GM18507 (cell line): ENCODE measurements at places on chromosomes 12 and 14.

GRCh38 chr12:107732365-107732764 lies 28.6 kb downstream of the PRDM4 start:
- no peak for DNase-seq

- no peak for DNase-seq
Measured at GRCh38 chr14:53035336-53036210, 84.7 kb upstream of the FERMT2 start.

- no peak for DNase-seq
Measured at GRCh38 chr12:1593174-1594005, 991 bp downstream of the FBXL14 start.

DNA sequence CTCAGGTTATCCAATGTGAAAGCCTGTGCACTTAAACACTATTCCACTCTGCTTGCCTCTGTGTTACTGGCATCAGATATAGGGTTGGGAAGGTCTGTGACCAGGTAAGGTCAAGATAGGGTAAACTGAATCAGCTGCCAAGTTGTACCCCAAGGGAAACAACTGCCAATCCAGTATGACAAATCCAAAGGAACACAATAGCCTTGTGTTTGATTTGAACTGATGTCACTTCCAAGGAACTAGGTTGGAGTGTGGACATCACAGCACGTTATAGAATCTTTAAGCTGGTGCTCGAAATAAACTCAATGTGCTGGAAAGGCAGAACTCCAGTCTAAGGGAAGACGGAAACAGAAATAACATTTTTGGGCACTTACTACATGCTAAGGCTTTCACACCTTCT lies 223.4 kb upstream of the BTG1 start:
- no peak for DNase-seq

DNA sequence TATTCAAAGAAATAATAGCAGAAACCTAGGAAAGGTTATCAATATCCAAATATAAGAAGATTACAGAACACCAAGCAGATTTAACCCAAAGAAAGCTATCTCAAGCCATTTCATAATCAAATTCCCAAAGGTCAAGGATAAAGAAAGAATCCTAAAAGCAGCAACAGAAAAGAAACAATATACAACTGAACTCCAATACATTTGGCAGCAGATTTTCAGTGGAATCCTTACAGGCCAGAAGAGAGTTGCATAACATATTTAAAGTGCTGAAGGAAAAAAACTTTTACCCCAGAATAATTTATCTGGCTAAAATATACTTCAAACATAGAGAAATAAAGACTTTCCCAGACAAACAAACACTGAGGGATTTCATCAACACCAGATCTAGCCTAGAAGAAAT lies 54.3 kb downstream of the DENND5B start:
- no peak for DNase-seq

- DNase-seq = no peak
Measured at GRCh38 chr12:42862055-42862454, 272.5 kb upstream of the PRICKLE1 start.

DNA sequence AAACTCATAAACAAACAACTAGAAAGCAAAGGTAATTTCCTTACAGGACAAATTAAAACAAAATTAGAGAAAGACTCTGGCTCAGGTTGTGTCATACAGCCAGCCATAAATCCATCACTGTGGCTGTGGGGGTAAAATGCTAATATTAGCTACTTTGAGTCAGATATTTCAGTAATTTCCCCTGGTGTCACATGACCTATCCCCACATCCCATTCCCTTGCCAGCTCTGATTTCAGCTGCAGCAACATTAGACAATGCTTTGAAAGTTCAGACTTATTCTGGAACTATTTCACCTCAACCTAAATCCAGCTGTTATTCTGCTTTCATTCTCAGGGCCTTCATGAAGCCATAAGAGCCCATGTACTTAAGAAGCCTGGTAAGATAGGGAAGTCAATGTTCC lies 55.3 kb downstream of the RPL10L start:
- DNase-seq = no peak

GRCh38 chr12:49790741-49791555 lies 37.3 kb downstream of the NCKAP5L start:
- no peak for DNase-seq

DNA sequence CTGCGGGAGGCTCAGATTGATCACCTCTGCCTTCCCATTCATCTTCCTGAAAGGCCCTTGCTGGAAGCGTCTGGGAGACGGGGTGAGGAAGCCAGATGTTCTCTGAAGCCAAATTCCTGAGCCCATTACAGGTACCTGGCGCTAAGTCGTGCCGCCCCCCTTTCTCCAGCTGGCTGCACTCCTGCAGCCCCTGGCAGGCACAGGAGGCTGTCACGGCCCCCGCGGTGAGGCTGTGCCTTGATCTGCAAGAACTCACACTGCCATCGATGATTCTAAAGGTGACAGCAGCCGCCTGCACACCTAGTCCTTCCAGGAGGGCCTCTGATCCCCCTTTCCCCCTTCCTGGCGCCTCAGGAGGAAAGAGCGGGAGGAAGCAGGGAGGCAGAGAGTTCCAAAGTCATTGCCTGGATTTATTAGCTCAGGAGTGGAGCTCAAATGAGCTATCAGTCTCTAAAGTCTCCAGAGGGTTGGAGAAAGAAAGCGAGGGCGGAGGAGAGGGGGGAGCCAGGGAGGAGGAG lies 106.9 kb downstream of the RFLNA start:
- DNase-seq = no peak

GRCh38 chr14:33806905-33807304 lies 144.0 kb downstream of the EGLN3 start:
- DNase-seq = no peak

GRCh38 chr12:101230547-101230946 lies 20.5 kb upstream of the SLC5A8 start:
- DNase-seq = no peak

- DNase-seq = no peak
Measured at GRCh38 chr14:79586416-79586815, 624.9 kb downstream of the DIO2 start.

GRCh38 chr12:107134558-107134957 lies 41.2 kb upstream of the CRY1 start:
- no peak for DNase-seq

- no peak for DNase-seq
Measured at GRCh38 chr14:93974833-93975232, 1.5 kb downstream of the ASB2 start.

GRCh38 chr12:122333142-122334087 lies 67.1 kb upstream of the VPS33A start:
- DNase-seq = no peak

DNA sequence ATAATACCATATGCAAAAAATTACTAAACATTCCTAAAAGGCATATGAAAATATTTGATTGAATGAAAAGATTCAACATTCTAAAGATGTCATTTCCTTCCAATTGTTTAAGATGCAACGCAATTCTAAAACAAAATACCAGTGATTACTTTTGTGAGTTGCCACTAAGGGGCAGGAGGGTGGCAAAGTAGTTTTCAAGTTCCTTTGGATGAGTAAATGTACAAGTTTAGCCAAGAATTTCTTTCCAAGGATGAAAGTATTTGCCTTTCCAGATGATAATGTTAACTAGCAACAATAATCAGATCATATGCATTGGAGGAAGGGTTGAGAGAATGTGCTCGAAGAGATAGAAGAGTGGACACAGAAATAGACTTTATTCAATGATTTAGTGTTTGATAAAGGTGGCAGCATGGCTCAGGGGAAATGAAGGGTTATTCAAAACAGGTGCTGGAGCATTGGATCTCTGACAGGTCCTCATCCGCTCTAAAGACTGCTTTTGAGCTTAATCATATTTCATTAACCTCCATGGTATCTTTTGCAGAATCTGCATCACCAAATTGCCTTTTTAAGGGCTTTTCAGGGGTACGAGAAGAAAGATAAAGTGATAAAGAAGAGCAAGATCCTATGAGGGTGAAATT lies 678.5 kb upstream of the TBX3 start:
- no peak for DNase-seq

DNA sequence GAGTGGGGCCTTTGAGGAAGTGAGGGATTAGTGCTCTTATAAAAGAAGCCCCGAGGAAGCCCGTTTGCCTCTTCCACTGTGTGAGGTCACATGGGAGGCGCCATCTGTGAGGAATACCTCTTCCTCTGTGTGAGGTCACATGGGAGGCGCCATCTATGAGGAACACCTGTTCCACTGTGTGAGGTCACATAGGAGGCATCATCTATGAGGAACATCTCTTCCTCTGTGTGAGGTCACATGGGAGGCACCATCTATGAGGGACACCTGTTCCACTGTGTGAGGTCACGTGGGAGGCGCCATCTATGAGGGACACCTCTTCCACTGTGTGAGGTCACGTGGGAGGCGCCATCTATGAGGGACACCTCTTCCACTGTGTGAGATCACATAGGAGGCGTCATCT lies 69.7 kb downstream of the SLC24A4 start:
- DNase-seq = no peak

DNA sequence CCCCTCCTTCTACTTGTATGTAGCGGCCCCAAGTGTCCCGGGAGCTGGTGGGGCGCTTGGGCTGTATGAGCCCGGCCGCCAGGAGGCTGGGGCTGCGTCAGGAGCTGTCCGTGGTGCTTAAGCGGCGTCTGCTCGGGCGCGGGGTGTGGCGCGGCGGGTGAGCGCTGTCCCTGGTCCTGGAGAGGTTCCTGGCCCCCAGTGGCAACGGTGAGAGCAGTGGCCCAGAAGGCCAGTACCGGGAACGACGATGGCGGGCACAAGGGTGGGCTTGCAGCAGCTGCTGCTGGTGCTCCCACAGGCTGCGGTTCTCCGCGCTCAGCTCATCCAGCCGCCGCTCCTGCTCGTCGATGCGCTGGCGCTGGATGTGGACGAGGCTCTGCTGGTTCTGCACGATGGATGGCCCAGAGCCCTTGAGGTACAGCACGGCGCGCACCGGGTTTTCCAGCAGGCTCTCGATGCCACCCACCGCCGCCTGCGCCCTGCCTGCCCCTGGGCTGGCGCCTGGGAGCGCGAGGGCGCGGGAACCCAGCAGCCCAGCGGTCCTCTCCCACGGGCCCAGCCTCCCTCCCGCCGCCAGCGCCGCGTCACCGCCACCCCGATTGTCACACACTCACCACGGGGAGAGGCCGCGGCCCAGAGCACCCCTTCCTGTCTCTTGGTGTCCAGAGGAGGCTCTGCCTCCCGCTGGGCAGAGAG lies 41.9 kb upstream of the FKBP4 start:
- peak; percentile 18 for DNase-seq

GRCh38 chr14:21264025-21264801 lies 5.0 kb downstream of the HNRNPC start:
- no peak for DNase-seq

DNA sequence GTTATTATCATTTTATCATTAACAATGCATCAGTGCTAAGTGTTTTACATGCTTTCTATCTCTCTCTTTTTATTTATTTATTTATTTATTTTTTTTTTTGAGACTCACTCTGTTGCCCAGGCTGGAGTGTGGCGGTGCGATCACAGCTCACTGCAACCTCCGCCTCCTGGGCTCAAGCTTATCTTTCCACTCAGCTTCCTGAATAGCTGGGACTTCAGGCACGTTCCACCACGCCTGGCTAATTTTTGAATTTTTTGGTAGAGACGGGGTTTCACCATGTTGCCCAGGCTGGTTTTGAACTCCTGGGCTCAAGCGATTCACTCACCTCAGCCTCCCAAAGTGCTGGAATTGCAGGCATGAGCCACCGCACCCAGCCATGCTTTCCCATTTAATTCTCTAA lies 3.9 kb upstream of the BTG1 start:
- DNase-seq = no peak

DNA sequence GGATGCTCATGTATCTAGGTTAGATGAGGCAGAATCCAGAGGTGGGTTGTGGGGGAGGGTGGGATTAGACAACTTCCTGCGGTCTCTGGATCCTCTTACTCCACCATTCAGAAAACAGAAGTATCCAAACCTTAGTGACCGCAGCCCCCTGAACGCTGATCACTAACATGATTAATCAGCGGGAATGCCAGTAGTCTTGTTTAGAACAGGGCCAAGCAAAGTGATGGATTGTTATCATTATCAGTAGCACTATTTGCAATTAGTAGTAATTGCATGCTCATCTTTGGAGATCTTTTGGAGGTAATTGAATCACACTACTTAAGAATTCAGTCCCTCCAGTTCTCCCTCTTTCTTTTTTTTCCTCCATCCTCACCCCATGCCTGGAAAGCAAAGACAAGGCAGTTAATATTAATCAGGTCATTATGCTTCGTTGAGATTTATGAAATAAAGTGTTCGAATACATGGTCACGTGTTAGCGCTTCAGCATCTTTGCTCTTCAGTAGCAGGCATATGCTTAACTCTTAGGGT lies 182.8 kb upstream of the NTF3 start:
- DNase-seq = no peak

- no peak for DNase-seq
Measured at GRCh38 chr12:20494851-20495250, 126.5 kb downstream of the PDE3A start.

- no peak for DNase-seq
Measured at GRCh38 chr14:65449647-65450046, 37.1 kb downstream of the FUT8 start.

GRCh38 chr12:122058549-122059149 lies 19.9 kb upstream of the MLXIP start:
- no peak for DNase-seq

DNA sequence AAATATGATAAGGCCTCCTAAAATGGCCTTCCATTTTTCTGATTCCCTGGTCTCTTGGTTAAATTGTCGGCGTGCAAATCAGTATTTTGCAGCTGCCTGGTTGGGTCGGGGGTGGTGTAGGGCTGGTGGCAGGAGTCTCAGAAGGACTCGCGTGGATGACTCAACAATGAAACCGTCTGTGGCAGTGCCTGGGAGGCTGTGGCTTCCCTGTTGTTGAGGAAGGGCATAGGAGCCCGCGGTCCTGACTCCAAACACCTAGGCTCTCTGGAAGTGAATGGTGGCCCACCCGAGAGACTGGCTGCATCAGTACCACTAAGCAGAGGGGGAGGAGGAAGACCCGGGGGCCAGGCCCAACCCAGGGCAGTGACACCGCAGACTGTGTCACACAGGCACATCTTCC lies 207.9 kb downstream of the TTC7B start:
- no peak for DNase-seq

DNA sequence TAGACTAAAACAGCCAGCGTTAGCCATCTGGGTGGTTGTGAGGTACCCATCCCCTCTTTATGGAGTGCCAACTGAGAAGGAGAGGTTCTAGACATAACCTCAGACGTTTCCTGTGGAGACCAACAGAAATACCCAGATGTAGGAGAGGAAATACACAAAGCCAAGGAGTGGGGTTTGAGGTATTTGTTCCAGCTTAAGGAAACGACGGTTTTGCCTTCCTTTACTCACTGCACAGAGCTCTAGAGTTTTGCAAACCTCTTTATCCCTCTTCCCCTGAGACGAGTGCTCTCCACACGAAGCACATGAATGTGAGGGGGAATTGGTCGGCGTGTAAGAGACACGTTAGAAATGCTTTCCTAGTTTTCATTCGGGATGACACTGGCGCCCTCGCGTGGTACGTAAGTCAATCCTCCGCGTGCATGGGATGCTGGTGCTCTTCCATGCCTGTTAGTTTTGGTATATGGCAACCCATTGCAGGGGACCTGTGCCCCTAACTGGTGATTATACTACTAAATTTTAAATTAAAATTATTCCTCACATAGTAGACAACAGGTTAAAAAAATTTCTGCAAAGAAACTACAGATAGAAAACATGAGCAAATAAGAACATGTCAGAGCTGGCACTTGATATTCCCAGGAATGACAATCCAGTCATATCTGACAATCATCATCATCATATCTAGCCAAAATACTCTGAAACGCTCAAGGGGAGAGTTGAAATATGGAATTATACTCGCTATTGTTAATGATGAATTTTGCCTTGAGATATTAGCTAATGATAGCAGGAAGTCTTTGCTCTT lies 121.7 kb downstream of the PPM1H start:
- DNase-seq = no peak

GRCh38 chr14:85576848-85577542 lies 47.1 kb downstream of the FLRT2 start:
- DNase-seq = no peak
